ENCODE measurements at places on chromosomes 5 and 9. TPM values are rescaled to one million over a fixed set of nuclear protein-coding genes. Genes with fewer than 3 reads are reported as not detected.

PTGR1 gene
- total RNA-seq, result 45.3 TPM

NUTM2G gene
- not detected for total RNA-seq

OTP gene
- total RNA-seq, result not detected

CYSRT1 gene
- total RNA-seq, result not detected

PLCXD3 gene
- total RNA-seq, result 0.55 TPM

PTPRD gene
- 49.0 TPM for total RNA-seq

- DNase-seq, result peak; percentile 55
These were observed 709 bp downstream of the ELL2 start for GRCh38 chr5:95960667-95961616.

DNA sequence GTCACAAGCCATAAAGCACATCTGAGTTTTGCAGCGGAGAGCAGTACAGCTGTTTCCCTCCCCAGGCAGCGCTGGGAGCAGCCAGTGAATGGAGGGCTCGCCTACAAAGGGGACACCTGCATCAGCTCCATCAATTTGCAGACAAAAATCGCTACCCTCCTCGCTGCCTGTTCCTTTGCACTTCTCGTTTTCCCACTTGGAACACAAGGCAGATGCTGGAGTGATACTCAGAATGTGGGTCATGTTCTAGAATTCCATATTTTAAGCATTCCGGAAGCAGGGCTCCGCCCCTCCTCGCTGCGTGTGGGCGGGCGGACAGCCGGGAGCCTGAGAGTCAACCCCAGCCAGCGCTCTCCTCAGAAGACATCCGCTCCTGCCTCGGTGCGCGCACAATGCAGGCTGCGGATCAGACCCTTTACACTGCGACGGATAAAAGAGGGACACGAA lies 92.1 kb downstream of the LMNB1 start:
- no peak for DNase-seq

DNA sequence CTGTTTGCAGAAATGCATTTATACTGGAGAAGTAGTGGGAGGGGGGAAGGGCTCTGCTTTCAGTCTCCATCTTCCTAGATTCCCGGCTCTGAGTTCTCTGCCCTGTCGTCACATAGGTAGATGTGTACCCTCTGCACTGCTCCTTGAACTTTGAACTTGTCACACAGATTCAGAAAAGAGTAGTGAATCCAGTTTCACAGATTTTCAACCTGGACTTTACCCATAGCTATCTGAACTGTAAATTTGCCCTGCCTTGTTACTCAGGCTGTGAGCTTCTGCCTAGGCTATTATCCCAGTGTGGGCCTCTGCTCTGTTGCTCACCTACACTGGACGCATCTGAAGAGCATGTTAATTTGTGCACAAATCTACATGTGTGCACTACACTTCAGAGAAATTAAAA lies 12.8 kb upstream of the C9orf152 start:
- DNase-seq, result no peak

GRCh38 chr5:65812648-65813047 lies 90.6 kb downstream of the NLN start:
- DNase-seq, result no peak

DNA sequence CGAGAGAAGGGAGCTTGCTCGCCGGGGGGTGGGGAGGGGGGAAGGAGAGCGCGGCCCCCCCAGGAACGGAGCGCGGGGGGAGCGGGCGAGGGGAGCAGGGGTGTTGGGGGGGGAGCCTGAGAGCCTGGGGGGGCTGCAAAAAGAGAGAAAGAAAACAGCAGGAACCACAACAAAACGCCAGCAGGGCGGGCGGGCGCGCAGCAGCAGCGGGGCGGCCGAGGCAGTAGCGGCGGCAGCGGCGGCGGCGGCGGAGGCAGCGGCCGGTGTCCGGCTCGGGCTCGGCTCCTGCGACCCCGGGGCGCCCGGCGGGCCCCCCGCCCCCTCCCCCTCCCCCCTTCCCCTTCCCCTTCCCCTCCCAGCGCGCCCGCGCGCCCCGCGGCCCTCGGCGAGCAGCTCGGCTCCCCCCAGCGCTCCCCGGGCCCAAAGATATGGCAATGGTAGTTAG lies 1.6 kb downstream of the NR2F1 start:
- no peak for DNase-seq

- peak; percentile 62 for DNase-seq
These were observed 3.8 kb downstream of the ARSI start for GRCh38 chr5:150298701-150299451.

- DNase-seq, result no peak
These were observed 65.3 kb upstream of the ADAMTS2 start for GRCh38 chr5:179410291-179411160.

- DNase-seq, result no peak
These were observed 20.7 kb downstream of the NDUFS6 start for GRCh38 chr5:1821862-1822261.

GRCh38 chr5:158324236-158324635 lies 465.3 kb upstream of the CLINT1 start:
- no peak for DNase-seq

GRCh38 chr9:86723346-86723745 lies 224.0 kb downstream of the GAS1 start:
- DNase-seq, result no peak
